Left forelimb (tissue), 1 donor: ENCODE measurements at places on chromosomes 2 and 18.

DNA sequence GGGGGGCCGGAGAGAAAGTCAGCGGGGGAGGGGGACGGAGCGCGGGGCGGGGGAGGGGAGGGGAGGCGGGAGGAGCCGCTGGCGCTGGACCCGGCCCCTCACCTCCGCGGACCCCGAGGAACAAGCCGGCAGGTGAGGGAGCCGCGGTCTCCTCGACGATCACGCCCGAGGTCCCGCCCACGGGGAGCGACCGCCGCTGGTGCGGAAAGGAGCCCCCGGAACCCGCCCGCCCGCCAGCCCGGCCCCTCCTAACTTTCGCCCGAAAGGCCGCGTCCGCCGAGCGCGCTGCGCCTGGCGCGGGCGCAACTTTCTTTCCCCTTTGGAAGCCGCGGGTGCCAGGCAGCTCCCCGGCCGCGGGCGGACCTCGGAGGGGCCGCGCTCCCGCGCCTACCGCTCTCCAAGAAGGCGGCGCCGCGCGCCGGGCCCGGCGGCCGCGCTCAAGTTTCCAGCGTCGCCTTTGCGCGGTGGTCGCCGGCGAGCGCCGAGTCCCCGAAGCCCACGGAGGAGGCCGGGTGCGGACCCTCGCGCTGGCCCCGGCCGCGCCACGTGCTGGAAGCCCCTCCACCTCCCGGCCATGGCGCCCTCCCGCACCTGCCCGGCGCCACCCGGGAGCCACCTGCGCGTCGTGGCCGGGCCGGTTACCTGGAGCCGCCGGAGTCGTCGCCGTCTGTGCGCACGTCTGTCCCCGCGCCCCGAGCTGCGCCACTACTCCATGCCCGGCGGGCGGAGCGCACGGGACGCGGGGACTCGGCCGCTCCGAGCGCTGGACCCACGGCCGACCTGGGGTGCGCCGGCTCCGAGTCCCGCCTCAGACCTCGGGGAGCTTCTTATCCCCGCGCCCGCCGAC is at the start of gene ALKAL2:
ALKAL2 (minus strand) TSS at position 181 of the 847 bp plus-strand sequence. CDS start 256 bp downstream, outside the sequence.
- DNase-seq: no peak

GRCh38 chr2:17520761-17521160 is 2.5 kb upstream of the RAD51AP2 start:
- no peak for DNase-seq

DNA sequence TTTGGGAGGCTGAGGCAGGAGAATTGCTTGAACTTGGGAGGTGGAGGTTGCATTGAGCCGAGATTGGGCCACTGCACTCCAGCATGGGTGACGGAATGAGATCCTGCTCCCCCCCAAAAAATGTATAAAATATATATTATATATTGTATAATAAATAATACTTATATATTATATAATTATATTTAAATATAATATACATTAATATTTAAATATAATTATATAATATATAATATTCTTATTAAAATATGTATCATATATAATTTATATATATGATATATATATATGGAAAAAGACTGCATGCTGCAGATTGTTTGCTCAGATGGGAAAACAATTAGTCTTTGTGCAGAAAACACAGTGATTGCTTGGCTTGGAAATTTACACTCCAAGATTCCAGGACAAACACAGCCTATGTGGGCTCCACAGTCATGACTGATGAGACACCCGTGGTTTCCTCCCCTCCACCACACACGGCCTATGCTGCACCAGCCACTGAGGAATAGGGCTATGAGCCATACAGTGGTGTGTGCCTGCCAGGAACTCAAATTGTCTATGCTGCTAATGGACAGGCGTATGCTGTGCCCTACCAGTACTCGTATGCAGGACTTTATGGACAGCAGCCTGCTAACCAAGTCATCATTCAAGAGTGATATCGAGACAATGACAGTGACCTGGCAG is 30.0 kb downstream of the PMAIP1 start:
- DNase-seq: no peak

GRCh38 chr2:155157711-155158110 is 459.2 kb downstream of the KCNJ3 start:
- no peak for DNase-seq

DNA sequence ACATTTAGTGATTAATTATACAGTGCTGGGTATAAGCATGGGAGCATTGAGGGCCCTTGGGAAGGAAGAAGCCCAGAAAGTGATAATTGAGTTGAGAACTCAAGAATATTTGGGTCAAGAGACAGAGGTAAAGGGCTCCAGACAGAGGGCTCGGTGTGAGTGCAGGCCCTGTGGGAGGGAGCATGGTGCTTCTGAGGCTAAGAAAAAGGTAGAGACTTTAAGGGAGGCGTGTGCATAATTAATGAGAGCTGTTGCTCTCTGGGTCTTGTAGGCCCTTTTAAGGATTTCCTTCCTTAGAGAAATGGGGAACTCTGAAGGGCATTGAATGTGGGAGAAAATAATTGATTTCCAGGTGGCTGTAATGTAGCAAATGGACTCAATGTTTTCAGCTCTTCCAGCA is 735.0 kb upstream of the POU3F3 start:
- DNase-seq: no peak

GRCh38 chr2:156593594-156593921 is 157.4 kb downstream of the GPD2 start:
- DNase-seq: no peak
